ENCODE measurements at places on chromosomes 2 and 18.

- no peak for DNase-seq
Measured at GRCh38 chr18:54750350-54750749, 77.9 kb upstream of the RAB27B start.

- DNase-seq: no peak
Measured at GRCh38 chr18:3840766-3841165, 390.8 kb downstream of the TGIF1 start.

DNA sequence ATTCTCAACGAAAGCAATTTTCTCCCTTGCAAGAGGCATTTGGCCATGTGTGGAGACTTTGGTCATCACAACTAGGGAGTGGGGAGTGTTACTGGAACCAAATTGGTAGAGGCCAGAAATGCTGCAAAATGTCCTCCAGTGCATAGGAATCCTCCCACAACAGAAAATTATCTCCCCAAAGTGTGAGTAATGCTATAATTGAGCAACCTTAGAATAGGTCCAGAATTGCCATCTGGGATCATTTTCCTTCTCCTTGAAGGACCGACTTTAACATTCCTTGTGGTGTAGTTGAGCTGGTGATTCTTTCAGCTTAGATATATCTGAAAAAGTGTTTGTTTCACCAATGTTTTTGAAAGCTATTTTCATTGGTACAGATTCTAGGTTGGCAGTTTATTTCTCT, 111.2 kb upstream of the SMIM21 start:
- DNase-seq: no peak

DNA sequence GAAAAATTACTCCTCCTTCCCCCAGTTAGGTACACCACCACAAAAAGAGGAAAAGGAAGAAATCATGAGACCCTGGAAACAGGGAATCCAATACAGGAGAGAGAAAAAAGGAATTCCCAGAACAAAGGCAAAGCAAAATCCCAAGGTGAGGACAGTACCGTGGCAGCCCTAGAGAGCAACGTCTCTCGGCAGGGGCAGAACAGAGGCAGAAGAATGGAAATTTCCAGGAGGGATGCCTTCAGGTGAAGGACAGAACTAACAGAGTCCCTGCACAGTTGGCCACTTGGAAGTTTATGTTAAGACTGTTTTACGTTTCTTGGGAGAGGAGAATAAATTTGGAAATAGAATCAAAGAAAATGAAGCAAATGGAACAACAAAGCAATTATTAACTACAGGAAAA, 27.7 kb downstream of the GRB14 start:
- DNase-seq: no peak

- DNase-seq: no peak
Measured at GRCh38 chr18:312415-312814, 44.6 kb upstream of the THOC1 start.

GRCh38 chr18:2978661-2979106, 34.3 kb downstream of the LPIN2 start:
- DNase-seq: no peak
